ENCODE measurements at places on chromosomes 13 and 19.
A peak's percentile ranks its signal among the peaks of the same experiment; 100 is the strongest.

DNA sequence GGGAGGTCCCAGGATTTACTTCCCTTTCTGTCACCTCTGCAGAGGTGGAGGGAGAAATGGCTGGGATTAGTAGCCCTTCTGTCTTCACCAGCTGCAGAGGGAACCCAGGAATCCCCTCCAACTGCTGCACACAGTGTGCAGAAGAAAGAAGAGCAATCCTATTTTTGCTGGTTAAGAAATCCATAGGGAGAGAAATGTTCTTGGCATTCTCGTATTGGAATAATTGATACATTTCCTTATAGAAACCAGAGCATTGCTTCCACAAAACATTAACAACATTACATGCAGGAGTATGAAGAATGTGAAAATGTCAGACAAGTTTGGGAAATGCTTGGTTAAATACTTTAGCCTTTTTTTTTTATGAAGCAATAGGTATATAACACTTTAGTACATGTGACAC, 48.3 kb upstream of the KLF12 start:
- DNase-seq, result no peak

- DNase-seq, result no peak
These were observed 69.8 kb downstream of the UQCRFS1 start for GRCh38 chr19:29143183-29143582.

- no peak for DNase-seq
These were observed 9.6 kb downstream of the DDA1 start for GRCh38 chr19:17318966-17319365.

DNA sequence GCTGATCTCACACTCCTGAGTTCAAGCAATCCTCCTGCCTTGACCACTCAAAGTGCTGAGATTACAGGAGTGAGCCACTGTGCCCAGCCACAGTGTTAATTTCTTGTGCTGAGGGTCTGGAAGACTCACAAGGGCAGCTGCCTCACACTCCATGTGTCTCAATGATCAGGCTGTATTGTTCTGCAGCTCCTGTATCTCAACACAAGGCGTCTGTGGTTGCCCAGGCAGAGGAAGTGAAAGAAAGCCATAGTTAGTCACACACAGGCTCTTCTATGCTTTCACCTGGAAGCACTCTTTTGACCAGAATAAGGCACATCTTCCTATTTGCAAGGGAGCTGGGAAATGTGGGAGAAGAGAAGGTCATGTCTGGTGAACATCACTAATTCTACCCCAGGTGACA, 107.3 kb upstream of the ZNF507 start:
- DNase-seq, result peak; percentile 14

All from germinal center (tissue), 1 donor.